Activated CD8-positive, alpha-beta memory T cell treated with anti-CD3 and anti-CD28 coated beads for 48 hours (primary cell): ENCODE measurements at places on chromosomes 12 and 14.

DNA sequence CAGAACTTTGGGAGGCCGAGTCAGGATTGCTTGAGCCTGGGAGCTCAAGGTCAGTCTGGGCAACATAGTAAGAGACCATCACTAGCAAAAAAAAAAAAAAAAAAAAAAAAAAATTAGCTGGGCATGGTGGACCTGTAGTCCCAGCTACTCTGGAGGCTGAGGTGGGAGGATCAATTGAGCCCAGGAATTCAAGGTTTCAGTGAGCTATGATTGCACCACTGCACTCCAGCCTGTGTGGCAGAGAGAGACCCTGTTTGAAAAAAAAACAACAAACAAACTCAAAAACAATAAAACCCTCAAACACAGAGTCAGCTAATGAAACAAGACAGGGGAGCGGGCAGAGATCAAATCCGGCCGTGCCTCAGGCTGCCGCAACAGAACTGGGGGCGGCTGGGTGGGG is 41.7 kb upstream of the DLK1 start:
- no peak for DNase-seq

GRCh38 chr12:59452259-59452658 is 143.6 kb upstream of the SLC16A7 start:
- no peak for DNase-seq

DNA sequence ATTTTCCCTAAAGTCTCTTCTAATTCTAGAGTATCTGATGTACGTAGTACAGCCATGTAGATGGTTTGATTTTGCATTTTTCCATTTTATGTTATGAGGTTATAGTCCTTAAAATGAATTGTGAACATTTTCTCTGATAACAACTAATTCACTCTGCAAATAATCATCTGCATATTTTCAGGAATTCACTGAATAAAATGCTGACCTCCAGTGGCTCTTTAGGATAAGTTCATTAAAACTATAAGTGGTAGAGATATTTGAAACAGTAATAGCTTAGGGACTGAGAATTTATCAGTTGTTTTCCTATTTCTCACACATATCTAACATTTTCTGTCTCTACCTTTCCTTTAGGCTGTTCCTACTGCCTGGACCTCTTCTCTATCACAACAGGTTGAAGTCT is 4.4 kb downstream of the MSRB3 start:
- DNase-seq: no peak

- no peak for DNase-seq
Measured at GRCh38 chr12:59040656-59041055, 120.4 kb upstream of the LRIG3 start.

- DNase-seq: no peak
Measured at GRCh38 chr12:49404956-49405355, 37.7 kb downstream of the SPATS2 start.
